Large intestine (tissue), 12 donors: ENCODE measurements at places on chromosomes 1 and 21.

DNA sequence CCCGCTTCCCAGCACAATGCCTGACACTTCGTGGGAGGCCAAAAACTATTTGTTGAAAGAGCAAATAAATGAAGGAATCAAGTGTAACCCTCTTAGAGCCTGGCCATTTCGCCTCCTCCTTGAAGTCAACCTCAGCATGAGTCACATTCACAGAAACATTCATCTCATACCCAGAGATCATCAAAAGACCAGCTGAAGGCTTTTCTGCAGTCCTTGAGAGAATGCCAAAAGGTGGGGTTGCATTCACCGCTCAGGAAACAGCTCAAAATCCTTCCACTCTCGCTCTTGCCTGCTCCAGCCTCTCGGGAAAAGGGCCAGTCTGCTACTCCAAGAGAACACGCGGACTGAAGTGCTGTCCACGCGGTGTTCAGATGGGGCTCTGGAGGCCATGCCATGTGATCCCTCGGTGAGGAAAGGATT lies 90.0 kb downstream of the VWA5B1 start:
- no peak for DNase-seq

GRCh38 chr1:224641030-224641429 lies 24.9 kb downstream of the CNIH3 start:
- peak; percentile 28 for DNase-seq

DNA sequence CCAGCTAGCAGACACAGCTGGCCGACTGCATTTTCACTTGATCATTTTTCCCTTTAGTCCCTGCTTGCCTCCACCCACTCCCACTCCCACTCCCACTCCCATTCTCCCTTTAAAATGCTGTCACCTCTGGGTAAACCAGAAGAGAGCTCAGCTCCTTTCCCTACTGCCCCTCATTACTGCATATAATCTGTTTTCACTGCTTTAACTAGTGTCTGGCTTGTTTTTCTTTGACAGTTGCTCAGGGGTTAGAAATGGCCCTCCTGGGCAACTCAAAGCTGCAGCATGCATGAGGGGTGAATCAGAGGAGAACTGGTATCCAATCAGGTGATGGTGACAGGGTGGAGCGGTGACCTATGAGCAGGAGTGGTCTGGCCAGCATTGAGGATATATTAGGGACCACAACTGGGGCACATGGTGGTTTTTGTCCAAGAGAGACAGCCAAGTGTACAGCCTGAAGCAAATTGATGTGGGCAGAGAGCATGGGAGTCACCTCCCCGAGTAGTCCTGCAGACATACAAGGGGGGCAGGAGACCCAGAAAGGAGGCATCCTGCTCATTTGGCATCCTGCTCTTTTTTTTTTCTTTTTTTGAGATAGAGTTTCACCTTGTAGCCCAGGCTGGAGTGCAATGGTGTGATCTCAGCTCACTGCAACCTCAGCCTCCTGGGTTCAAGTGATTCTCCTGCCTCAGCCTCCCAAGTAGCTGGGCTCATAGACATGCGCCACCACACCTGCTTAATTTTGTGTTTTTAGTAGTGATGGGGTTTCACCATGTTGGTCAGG lies 42.6 kb upstream of the SRSF10 start:
- DNase-seq, result peak; percentile 74

GRCh38 chr1:100622506-100622905 lies 84.6 kb downstream of the GPR88 start:
- no peak for DNase-seq

DNA sequence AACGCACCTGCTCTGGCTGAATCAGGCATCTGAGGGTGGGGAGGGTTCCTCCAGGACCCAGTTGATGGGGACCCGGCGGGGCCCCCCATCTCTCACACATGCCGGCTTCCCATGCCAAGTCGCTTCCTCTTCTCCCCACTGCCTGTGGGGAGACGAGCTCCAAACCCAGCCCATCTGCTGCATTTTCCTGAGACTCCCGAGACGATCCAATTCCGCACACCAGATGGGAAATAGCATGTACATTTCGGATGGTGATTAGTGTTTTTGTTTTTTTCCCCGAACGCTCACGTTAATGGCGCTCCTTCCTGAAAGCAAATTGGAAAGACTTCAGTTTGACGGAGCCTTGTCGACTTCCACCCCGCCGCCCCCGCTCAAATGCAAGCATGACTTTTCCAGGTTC lies 13.2 kb upstream of the GRIK3 start:
- DNase-seq, result no peak

DNA sequence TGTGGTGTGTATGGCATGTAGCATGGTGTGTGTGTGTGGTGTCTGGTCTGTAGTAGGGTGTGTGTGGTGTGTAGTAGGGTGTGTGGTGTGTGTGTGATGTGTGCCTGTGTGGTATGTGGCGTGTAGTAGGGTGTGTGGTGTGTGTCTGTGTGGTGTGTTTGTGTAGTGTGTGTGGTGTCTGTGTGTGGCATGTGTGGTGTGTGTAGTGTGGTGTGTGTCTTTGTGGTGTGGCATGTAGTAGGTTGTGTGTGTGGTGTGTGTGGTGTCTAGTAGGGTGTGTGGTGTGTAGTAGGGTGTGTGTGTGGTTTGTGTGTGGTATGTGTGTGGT lies 85.5 kb downstream of the SYT2 start:
- no peak for DNase-seq

DNA sequence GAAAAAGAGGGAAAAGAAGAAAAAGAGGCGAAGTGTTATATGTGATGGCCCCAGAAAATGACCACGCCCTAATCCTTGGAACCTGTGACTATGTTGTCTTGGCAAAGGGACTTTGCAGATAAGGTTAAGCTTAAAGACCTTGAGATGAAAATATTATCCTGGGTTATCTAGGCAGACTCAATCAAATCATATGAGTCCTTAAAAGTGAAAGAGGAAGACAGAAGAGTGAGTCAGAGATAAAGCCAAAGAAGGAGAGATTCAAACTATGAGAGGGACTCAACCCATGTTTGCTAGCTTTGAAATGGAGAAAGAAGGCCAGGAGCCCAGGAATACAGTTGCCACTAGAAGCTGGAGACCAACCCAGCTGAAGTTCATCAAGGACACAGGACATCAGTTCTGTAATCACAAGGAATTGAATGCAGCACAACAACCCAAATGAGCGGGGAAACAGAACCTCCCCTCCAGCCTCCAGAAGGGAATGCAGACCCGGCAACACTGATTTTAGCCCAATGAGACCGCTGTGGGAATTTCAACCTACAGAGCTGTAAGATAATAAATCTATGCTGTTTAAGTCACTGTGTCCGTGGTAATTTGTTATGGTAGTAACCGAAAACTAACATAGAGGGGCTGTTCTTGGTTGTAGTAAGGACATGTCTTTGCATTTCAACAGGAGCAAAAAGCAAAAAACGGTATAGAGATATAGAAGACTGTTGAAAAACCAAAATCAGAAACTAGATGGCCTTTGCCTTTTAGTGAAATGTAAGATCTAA lies 4.2 kb upstream of the RGS8 start:
- peak; percentile 68 for DNase-seq

DNA sequence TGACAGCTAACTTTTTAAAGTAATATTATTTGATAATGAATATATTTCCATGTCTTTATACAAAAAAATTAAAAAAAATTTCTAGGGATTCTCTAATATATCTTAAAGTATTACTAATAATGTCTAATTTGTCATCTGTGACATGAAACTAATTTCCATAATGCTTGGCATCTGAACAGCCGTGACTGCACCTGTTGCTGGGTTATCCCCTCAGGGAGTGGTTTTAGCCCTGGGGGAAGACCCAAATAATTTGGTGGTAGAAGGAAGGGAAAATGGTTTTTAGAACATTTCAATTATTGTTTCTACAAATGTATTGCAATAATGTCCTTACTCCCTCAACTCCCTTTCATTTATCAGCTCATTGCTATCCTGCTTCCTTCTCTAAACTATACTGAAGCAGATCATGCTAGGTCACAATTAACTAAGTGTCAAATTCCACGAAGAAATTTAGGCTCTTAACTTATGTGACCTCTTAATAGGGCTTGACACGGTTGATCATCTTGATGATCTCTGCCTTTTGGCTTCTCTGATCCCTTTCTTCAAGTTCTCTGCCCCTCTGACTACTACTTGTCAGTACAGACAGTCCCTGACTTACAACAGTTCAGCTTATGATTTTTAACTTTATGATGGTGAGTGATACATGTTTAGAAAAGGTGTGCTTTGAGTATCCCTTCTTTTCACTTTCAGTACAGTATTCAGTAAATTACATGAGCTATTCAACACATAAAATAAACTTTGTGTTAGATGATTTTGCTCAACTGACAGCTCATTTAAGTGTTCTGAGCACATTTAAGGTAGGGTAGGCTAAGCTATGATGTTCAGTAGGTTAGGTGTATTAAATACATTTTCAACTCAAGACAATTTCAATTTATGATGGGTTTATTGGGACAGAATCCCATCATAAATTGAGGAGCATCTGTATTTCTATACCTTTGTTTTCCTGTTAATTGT lies 26.4 kb upstream of the DPH5 start:
- DNase-seq, result no peak

DNA sequence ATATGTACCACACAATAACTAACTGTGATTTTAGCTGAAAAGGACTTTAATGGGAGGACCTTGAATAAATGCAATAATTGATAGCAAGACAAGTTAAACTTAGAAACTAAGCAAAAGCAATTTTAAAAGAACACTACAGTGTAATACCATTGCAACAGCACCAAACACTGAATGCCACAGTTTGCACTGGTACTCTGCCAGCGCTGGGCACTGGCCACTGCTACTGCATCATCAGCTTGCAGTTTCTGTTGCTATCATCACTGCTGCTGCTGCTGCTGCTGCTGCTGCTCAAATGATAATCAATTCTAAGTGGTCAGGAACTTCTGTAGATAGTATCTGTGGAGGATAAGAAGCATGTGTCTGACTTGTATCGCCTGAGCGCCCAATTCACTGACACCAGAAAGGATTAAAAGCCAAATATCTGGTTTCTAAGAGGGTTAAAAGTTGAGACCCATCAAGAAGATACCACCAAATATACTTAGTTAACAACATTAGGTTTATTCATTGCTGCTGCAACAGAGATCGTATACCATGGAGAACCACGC lies 306.9 kb downstream of the LRRC40 start:
- DNase-seq, result no peak

DNA sequence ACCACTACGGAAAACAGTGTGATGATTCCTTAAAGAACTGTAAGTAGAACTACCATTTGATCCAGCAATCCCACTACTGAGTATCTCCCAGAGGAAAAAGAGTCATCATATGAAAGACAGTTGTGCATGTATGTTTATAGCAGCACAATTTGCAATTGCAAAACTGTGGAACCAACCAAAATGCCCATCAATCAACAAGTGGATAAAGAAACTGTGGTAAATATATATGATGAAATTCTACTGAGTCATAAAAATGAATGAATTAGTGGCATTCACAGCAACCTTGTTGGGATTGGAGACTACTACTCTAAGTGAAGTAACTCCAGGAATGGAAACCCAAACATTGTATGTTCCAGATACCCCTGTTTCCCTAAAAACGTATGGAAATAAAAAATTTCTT lies 337.0 kb upstream of the PTBP2 start:
- DNase-seq, result no peak

GRCh38 chr1:114330451-114330983 lies 176.8 kb upstream of the SYT6 start:
- no peak for DNase-seq

GRCh38 chr1:57424231-57425027 lies 569 bp upstream of the DAB1 start:
- DNase-seq, result peak; percentile 71

DNA sequence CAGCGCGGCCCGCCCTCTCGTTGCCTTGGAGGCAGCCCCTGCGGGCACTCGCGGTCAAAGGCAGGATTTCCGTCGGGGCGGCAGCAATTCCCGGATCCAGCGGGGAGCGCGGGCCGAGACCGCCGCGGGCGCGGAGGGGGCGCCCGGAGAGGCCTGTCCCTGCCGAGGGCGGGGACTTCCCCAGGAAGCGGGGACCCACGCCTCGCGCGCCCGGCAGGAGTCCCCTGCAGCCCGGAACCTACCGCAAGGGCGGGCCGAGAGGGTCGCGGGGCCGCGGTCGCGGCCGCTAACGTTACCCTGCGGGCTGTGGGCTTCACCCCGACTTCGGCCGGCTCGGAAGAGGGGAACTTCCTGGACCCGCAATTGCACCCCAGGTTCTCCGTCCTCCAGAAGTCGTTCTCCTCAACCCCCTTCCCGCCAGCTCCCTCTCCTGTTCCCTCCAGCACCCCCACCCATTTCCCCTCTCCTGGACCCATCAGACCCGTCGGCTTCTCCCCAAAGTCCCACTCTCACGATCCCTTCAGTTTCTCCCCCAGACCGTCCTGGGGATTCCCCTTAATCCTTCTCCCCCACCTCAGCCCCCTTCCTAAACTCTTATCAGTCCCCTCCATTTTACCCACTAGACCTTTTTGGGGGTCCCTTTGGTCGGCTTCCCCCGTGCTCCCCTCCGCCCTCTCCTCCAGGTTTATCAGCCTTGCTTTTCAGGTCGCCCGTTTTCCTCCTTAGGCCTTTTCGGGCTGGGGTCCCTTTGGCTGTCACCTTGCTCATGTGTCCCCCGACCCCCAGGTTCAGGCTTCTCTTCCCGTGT lies 604 bp downstream of the FGR start:
- DNase-seq, result peak; percentile 39
